ENCODE measurements at places on chromosomes 2 and 18. TPM values are rescaled to one million over a fixed set of nuclear protein-coding genes. Genes with fewer than 3 reads are reported as not detected.
A peak's percentile ranks its signal among the peaks of the same experiment; 100 is the strongest.

- no peak for DNase-seq
Measured at GRCh38 chr18:35581898-35582641, 530 bp downstream of the GALNT1 start.

The AMER3 gene
- polyA plus RNA-seq = 0.28 TPM

The MROH2A gene
- polyA plus RNA-seq = 0.06 TPM

- DNase-seq = no peak
Measured at GRCh38 chr2:215847718-215848117, 165.6 kb downstream of the MREG start.

DNA sequence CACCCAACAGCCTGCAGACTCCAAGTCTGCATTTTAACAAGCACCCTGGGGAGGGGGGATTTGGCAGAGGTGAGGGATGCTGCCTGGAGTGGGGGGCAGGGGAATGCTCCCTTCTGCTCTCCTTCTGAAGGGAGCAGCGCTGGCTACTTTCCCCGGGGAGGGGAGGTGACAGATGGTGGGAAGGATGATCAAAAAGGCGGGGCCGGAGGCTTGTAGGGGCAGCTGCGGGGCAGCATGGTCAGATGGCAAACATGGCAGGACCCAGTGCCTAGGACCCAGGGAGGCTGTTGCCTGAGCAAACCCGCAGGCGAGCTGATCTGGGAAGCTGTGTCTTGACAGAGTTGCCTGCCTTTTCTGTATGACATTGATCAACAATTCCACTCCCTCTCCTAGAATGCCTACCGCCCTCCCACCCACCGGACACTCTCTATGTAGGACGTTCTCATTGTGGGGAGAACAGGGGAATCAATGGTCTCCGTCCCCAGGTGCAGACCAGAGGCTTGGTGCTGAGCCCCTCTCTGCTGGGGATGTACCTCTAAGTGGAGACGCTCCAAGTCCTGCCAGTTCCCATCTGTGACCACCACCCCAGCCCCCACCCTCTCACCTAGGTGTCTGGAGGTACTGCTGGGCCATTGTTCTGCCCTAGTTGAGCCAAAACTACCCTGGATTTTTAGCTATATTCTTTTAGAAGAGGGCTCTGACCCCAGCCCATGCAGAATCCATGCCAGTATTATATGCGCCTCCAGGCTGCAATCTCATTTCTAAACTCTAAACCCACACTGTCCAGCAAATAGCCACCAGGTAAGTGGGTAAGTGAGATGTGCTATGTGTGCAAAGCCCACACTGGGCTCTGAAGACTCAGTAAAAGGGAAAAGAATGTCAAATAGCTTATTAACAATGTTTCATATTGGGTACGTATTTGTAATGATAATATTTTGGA, 89.7 kb upstream of the SEC11C start:
- no peak for DNase-seq

DNA sequence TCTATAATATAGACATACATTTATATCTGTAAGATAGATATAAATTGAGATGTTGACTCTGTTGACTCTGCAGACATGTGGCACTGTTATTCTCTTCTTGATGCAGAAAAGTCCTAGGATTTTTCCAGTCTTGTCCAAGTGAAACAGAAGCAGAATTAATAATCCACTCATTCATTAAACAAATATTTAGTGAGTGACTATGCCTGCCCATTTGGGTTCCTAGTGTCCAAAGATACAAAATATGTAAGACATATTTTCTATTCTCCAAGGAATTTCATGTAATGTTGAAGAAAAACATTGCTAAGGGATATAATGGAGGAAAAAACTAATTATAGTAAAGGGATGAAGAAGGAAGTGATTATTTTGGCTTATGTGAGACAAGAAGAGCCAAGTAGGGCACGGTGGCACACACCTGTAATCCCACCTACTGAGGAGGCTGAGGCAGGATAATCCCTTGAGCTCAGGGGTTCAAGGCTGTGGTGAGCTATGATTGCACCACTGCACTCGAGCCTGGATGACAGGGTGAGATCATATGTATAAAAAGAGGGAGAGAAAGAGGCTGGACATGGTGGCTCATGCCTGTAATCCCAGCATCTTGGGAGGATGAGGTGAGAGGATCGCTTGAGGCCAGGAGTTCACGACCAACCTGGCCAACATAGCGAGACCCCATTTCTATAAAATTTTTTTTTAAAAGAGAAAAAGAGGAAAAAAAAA, 19.9 kb upstream of the PLEKHH2 start:
- DNase-seq = no peak

The DUSP28 gene
- polyA plus RNA-seq = 5.4 TPM

The SEPTIN10 gene
- polyA plus RNA-seq = 36.1 TPM

DNA sequence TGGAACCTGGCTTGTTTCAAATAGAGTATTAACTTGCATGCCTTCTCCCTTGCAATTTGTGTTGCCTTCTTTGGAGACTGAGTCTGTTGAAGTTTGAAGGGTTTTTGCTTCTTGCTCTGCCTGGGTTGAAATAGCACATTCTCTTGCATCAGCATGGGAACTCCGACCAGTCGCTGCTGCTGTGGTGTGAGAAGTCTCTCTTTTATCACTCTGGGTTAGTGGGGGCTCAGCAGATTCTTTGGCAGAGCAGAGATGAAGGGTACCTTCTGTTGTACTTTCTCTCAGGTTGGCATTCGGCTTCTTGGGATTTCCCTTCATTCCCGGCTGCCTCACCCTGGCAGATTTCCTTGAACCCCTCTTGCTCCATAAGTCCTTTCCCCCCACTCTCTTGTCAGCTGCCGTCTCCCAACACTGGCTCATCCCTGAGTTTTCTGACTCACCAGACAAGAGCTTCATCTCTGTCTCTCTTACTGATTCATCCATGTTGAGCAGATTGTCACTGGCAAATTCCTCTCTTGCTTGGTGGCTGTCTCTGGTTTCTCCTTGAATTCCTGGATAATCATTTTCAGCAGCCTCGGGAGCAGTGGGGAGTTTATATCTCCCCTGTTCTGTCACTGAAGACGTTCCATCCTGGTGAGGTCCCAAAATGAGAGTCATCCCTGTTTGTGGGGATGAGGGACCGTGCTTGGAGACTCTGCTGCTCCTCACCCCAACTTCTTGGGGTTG, 49.9 kb downstream of the ALPK2 start:
- no peak for DNase-seq

- DNase-seq = peak; percentile 78
Measured at GRCh38 chr2:174682007-174682577, 82.2 kb downstream of the CHRNA1 start.

DNA sequence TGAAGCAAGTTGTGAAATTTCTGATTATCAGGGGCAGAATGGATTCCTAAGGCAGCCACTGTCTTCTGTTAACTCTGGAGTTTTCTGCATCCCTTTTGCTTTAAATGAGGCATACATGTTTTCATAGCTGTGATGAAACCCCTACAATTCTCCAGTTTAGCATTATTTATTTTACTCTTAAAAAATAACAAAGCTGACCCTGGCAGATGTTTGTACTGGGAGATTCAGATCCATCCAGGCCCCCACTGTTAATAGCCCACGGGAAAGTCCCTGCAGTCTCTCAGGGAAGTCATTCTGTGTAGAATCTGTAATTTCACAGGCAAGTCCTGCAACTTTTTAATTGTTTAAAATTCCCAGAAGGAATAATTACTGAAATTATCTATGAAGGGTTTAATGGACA, 353 bp upstream of the SULT1C4 start:
- no peak for DNase-seq

- no peak for DNase-seq
Measured at GRCh38 chr2:57199663-57200062, 846.9 kb upstream of the VRK2 start.
